ENCODE measurements at places on chromosomes 5 and 9.

DNA sequence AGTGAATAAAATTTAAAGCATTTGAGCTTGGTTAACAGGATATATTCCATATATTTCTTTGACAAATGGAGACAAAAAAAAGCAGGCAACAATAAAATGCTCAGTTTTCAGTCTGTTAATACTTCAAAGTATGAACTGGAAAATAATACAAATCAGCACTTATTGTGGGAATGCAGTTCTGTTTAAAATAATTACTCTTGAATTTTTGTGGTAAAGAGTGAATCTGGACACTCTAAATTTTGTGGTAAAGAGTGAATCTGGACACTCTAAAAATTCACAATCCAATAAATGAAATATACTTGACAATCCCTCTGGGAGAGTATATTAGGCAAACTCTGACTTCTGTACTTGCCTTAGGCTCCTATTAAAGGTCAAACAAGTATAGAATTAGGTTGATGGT lies 141.9 kb upstream of the RASA1 start:
- DNase-seq = no peak

- DNase-seq = no peak
These were observed 1542.2 kb upstream of the CDH9 start for GRCh38 chr5:28580616-28581015.

- DNase-seq = no peak
These were observed 155.5 kb upstream of the WWC1 start for GRCh38 chr5:168135897-168136296.

- no peak for DNase-seq
These were observed 304.7 kb upstream of the KLF4 start for GRCh38 chr9:107794259-107794658.

GRCh38 chr9:71243951-71244350 lies 122.5 kb upstream of the TRPM3 start:
- DNase-seq = no peak

GRCh38 chr9:131290036-131290766 lies 678 bp downstream of the PLPP7 start:
- DNase-seq = no peak

DNA sequence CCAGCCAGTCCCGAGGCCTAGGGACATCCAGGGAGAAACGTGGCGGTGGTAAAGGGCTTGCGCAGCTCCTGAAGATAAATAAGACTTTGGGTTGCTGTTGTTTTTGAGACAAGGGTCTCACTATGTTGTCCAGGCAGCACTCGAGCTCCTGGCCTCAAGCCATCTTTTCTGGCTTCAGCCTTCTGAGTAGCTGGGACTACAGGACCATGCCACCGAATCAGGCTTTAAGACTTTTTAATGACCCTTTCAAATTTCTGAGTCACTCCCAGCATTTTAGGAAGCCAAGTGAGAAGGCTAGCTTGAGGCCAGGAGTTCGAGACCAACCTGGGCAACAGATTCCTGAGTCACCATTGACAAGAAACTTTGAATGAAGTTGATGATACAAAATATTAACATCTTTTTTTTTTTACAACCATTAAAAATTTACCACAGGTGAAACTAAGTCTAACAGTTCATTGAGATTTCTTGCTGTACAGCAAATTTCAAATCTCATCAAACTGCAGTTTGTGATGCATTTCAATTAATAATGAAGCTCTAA lies 817 bp upstream of the GNE start:
- DNase-seq = no peak

DNA sequence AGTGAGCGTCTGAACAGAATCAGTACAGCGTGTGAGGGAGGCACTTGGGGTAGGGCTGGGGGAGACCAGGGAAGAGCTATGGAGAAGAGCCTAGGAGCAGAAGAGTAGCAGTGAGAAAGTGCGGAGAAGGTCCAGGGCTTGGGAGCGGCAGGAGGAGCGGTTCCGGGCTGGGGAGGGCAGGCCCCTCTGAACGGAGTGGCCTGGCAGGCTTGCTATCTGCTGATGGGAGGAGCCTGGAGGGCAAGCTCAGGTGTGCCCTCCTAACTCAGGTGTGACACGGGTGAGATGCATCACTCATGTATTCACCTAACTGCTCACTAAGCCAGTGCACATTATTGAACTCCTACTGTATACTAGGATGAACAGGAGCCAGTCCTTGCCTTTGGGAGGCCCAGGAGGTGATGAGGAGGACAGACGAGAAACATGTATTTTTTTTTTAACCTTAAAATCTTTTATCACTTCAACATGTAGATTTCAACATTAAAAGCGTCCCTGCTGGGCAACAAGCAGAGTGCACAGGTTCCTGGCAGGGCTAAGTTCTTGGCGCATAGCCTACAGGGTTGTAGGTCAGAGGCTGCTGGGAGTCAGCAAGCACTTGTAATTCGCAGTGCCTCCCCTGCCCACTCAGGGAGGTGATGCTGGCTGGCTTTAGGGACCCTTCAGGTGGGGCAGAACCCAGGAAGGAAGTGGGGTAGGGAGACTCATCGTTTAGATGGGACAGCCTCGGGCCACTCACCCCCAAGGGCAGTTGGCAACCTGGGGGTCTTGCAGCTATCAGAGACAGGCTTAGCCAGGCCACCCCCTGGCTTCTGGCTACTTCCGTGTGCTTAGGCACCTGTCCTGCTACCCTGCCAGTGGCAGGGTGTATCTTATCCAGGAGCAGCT lies 55.5 kb downstream of the TMOD1 start:
- no peak for DNase-seq

GRCh38 chr5:180631549-180632383 lies 17.6 kb downstream of the FLT4 start:
- no peak for DNase-seq

GRCh38 chr9:85258823-85259370 lies 482.9 kb downstream of the AGTPBP1 start:
- peak; percentile 65 for DNase-seq

DNA sequence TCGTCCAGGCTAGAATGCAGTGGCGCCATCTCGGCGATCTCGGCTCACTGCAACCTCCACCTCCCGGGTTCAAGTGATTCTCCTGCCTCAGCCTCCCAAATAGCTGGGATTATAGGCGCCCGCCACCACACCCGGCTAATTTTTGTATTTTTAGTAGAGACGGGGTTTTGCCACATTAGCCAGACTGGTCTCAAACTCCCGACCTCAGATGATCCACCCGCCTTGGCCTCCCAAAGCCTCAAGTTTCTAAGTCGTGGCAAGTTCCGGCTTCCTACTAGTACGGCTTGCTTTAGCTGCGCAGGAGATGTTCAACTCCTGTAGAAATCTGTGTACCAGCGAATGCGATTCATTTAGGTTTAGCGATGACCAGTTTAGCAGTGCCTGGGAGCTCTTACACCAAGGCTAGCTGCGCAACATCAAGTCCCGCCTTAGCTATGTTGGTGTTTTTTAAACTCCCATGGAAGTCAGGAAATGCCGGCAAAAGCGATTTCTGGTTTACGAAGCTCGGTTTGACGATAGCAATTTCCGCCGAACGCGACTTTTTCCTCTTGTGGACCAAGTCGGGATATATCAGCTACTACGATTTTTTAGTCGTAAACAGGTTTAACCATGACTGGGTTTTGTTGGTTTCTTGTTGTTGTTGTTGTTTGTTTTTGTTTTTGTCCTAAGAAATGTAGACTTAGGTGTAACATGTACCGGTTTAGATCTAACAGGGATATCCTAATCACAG lies 46.4 kb downstream of the ANXA2R start:
- no peak for DNase-seq

GRCh38 chr5:139739150-139739974 lies 56.2 kb upstream of the PSD2 start:
- no peak for DNase-seq

- no peak for DNase-seq
These were observed 143.7 kb upstream of the WWC1 start for GRCh38 chr5:168147568-168148360.

GRCh38 chr5:120361941-120362340 lies 102.2 kb upstream of the PRR16 start:
- no peak for DNase-seq

DNA sequence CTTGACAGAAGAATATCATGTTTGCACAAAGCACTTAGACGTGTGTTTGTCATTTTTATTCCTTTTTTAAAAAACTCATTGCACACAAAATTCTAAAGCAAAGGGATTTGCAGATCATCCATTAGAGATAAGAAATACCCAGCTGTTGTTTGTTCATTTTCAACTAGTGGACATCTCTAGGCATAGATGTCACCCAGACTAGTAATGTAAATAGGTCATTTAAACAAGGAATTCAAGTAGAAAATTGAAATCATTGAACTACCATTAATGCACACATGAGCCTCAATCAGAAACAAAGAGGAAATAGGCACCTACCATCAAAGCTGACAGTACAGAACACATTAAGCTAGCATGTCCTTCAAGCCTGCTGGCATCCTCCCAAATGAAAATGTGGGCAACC lies 107.3 kb downstream of the OR2K2 start:
- DNase-seq = no peak

- DNase-seq = no peak
These were observed 126.2 kb upstream of the PANK3 start for GRCh38 chr5:168705321-168705720.

GRCh38 chr9:124454791-124455443 lies 4.7 kb downstream of the ADGRD2 start:
- no peak for DNase-seq

GRCh38 chr9:134699343-134699740 lies 57.7 kb downstream of the COL5A1 start:
- DNase-seq = no peak

- DNase-seq = no peak
These were observed 240.6 kb upstream of the ADAMTSL1 start for GRCh38 chr9:18233311-18233710.

DNA sequence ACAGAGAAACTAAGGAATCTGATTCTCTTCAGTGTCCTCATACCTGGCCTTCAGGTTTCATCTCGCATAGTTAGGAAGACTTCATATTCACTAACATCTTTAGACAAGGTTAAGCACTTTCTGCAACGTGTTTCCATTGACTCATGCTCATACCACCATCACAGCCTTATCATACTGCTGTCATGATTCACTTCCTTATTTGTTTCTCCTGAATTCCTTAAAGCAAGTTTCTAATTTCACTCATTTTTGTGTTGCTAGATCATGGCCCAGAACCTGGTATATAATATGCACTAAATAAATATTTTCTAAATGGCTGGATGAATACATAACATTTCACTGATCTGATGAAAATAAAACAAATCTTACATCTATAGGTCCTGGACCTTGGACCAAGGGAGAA lies 472.9 kb downstream of the PRELID2 start:
- DNase-seq = peak; percentile 5

GRCh38 chr9:116008278-116008677 lies 145.3 kb upstream of the PAPPA start:
- DNase-seq = no peak

- no peak for DNase-seq
These were observed 1.9 kb upstream of the CARD19 start for GRCh38 chr9:93093877-93094657.

DNA sequence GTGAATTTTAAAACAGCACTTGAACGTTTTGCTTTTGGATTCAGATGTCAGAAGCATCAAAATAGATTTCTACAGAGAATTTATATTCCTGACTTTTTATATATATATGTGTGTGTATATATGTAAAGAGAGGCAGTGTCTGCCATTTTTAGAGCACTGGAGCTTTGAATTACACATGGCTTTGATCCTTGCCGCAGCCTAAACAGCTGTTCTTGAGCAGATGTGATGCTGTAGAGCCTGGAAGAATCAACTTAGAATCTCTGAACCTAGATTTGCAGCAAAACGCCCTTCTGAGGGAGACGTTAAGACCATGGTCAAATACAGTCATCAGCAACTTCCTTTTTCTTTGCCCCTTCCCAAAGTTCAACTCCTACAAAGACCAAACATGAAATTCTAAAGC lies 21.7 kb upstream of the C5orf47 start:
- DNase-seq = no peak

- DNase-seq = no peak
These were observed 12.7 kb upstream of the PLEKHG4B start for GRCh38 chr5:79263-79662.

DNA sequence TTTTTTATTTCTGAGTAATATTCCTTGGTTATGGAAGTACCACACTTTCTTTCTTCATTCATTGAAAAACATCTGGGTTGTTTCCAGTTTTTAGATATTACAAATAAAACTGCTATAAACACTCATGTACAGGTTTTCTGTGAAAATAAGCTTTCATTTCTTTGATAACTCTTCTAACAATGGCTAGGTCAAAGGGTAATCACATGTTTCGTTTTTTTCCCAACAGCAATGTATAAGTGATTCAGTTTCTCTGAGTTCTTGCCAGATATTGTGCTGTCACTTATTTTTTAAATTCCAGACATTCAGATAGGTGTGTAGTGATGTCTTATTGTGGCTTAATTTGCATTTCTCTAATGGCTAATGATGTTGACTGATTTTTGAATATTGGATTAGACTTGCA lies 16.7 kb upstream of the TNPO1 start:
- no peak for DNase-seq

DNA sequence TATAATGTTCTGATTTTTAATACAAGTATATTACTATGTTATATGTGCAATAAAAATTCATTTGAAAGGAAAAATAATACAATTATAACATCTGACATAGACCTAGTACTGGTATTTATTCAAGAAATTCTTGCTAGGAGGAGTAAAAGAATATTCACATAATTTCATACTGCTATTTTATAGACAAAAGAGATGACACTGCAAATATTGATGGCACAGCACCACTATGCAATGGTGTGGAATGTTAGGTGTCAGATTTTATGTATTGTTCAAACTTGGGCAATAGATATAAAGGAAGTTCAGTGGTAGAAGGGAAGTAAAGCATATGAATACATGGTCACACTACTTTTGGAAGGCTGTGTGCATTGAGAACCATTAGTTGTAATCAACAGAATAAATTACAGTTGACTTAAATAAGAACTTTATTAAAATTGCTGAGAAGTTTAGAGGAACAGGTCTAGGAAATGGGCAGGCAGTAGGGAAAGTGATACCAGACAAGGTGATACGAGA lies 143.9 kb downstream of the OR2K2 start:
- no peak for DNase-seq

DNA sequence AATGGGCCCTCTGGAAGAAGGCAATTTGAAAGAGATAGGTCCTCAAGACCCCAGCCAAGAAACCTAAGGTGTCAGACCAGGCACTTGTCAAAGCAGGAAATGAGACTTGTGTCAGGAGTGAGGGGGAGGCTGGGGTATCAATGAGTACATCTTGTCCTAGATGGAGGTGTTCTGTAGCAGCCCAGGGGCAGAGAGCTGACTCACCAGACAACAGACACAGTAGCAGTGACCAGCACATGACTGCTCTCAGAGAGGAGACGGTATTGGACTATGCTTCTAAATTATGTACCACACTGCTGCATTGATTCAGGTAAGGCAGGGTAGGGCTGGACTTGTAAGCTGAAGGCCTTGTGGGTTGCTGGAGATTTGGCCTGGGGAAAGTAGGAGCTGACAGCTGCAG lies 551.2 kb upstream of the KLF4 start:
- peak; percentile 52 for DNase-seq

- peak; percentile 58 for DNase-seq
These were observed 505 bp downstream of the C5orf34 start for GRCh38 chr5:43514471-43514815.

GRCh38 chr9:93975262-93975661 lies 20.1 kb upstream of the BARX1 start:
- no peak for DNase-seq
